ENCODE measurements at places on chromosomes 6 and 20. TPM values are rescaled to one million over a fixed set of nuclear protein-coding genes. Genes with fewer than 3 reads are reported as not detected.

DNA sequence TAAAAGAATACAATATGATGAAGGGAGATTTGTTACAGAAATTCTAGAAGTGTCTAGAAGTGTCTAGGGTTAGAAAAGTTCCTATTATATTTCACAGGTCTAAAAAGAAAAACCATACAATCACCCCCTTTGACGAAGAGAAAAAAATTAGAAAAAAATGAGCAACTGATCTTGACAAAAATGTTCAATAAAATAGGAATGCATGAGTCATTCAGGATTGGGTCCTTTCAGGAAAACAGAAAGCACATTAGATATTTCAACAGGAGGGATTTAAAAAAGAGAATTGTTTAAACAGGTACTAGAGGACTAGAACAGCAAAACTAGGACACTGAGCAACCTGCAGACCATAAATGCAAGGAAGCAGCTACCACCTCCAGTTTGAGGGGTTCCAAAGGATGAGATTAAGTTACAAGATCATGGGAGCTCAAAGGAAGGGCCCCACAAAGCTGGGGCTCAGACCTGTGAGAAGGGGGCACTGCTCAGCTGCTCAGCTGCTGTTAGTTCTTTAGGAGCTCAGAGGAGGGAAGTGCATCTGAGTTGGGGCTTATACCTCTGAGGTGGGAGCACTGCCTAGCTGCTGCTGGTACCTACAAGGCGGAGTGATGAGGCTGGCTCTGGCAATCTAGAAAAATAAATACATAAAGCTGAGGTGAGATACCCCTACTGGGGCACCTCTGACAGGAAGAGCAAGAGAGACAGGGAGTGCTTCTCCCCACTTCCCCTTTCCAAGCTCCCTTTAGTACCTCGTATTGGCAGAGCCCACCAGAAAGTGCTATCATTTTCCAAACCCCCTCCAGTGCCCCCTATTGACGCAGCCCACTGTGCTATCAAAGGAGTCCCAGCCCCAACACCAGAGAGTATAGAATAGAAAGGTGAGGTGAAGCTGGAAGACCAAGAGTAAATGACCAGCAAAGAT lies 27.1 kb upstream of the BEND6 start:
- no peaks in the 10 kb centered on the region for H3K27me3 ChIP-seq
- H3K4me1 ChIP-seq: no peaks in the 10 kb centered on the region
- no peaks in the 10 kb centered on the region for H3K36me3 ChIP-seq
- H3K27ac ChIP-seq: no peak overlapping the region

- no peak for DNase-seq
- H3K4me3 ChIP-seq: no peak overlapping the region
- no peak overlapping the region for H3K27ac ChIP-seq
- no peaks in the 10 kb centered on the region for H3K27me3 ChIP-seq
- H3K36me3 ChIP-seq: no peaks in the 10 kb centered on the region
- H3K4me1 ChIP-seq: no peaks in the 10 kb centered on the region
Observed at GRCh38 chr6:166285233-166285632, 23.0 kb downstream of the PRR18 start.

DNA sequence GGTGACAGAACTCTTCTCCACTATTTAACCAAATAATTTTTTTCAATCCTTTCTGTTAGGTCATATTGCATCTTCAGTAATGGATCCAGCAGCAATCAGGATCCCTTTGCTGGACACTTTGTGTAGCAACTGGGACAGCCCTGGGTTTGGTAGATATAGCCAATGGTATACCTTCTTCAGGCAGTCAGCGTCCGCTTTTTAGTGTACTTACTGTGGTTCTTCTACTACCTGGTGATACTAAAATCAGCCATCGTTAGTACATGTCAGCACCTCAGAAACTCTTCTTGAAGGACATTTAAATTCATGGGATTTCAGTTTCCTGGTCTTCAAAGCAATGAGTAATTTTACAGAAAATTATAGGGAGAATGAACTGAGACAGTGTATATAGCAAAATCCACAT lies 93.5 kb downstream of the ADGRG6 start:
- H3K27me3 ChIP-seq: peaks cover 3% of the 10 kb centered on the region
- H3K36me3 ChIP-seq: no peaks in the 10 kb centered on the region
- no peak overlapping the region for H3K4me3 ChIP-seq
- no peak overlapping the region for H3K27ac ChIP-seq
- peaks cover 5% of the 10 kb centered on the region for H3K4me1 ChIP-seq

DNA sequence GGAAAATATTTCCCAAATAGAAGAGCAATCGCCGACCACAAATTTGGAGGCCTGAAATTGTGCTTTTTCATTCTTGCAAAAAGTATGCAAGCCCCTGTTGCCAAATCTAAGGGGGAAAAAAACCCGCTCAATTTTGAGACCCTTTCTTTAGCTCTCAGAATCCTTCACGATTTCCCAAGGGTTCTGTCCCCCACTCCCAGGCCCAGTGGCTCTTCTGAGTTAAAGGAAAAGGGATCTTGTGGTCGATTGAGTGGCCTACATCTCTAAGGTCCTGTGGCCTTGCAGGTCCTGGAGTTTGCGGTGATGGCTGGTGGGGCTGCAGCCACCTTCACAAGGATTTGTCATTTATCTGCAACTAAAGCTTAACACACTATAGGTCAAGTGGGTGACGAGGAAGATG lies 1.8 kb downstream of the PAX1 start:
- no peak for DNase-seq
- H3K36me3 ChIP-seq: no peaks in the 10 kb centered on the region
- H3K27ac ChIP-seq: no peak overlapping the region

GRCh38 chr20:47799116-47799715 lies 13.9 kb upstream of the SULF2 start:
- H3K27me3 ChIP-seq: no peaks in the 10 kb centered on the region
- H3K4me3 ChIP-seq: no peak overlapping the region
- no peak for DNase-seq
- no peaks in the 10 kb centered on the region for H3K4me1 ChIP-seq

DNA sequence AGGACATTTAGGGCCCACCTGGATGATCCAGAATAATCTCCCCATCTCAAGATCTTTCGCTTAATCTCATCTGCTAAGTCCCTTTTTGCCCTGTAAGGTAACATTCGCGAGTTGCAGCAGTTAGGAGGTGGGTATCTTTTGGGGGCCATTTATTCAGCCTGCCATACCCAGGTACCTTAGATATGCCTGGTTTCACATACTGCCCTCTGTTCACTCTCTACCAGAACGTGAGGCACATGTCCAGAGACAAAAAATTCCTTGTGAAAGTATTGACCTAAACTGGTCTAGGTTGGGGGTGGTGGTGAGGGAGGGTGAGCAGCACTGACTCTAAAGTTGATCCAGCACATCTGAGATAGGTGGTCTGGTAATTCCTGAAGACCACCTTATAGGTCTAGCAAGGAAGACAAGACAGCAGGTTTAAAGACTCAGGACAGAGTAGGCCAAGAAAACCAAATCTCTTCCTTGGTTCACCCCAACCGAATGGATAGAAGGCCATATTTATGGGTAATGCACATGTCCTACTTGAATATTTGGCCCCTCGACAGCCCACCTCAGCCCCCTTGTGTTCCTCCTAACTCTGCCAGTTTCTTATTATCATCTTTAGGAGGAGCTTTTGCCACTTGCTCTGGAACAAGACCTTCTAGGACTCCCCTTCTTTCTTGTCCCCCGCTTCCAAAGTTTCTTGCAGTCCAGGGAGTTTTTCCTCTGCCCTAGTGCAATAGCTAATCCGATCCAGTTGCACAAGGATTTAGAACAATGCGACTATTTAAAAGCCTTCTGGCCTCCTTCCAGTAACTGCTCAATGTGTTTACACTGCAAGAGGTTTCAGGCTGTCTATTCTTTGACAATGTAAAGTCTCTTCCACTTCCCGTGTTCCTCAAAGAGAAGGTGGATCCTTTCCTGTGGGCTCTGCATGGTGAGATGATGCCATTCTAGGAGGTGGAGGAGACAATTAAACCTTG lies 213.0 kb upstream of the LAMP5 start:
- no peak overlapping the region for H3K27ac ChIP-seq
- DNase-seq: no peak
- H3K36me3 ChIP-seq: no peaks in the 10 kb centered on the region
- H3K27me3 ChIP-seq: no peaks in the 10 kb centered on the region
- no peaks in the 10 kb centered on the region for H3K4me1 ChIP-seq
- no peak overlapping the region for H3K4me3 ChIP-seq

- peaks cover 66% of the 10 kb centered on the region for H3K4me1 ChIP-seq
- H3K36me3 ChIP-seq: peaks cover 15% of the 10 kb centered on the region
- no peak overlapping the region for H3K4me3 ChIP-seq
Observed at GRCh38 chr6:41967312-41968287, 26.0 kb upstream of the CCND3 start.

DNA sequence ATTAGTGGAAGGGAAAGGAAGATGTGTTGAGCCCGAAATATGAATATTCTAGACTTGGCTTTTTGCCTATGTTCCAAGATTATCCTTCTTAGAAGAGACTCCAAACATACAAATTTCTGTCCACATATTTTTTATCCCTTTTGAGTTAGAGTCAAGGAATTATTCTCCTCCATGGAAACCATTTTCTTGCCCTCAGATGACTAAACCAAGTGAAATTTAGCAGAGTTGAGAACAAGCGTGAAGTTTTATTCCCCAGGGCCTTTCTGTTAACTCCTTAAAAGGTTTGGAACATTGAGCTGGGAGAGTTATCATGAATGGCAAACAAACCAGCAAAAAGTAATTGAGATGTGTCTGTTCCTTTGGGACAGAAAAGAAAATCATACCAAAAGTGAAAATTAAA lies 286.1 kb upstream of the PLCB4 start:
- H3K27ac ChIP-seq: no peak overlapping the region
- no peak for DNase-seq
- no peaks in the 10 kb centered on the region for H3K4me1 ChIP-seq
- H3K36me3 ChIP-seq: peaks cover 2% of the 10 kb centered on the region
- no peaks in the 10 kb centered on the region for H3K27me3 ChIP-seq
- no peak overlapping the region for H3K4me3 ChIP-seq

- H3K4me3 ChIP-seq: no peak overlapping the region
- no peaks in the 10 kb centered on the region for H3K4me1 ChIP-seq
- no peak for DNase-seq
- no peaks in the 10 kb centered on the region for H3K36me3 ChIP-seq
- H3K27ac ChIP-seq: no peak overlapping the region
Observed at GRCh38 chr6:100235631-100236030, 229.1 kb downstream of the SIM1 start.

DNA sequence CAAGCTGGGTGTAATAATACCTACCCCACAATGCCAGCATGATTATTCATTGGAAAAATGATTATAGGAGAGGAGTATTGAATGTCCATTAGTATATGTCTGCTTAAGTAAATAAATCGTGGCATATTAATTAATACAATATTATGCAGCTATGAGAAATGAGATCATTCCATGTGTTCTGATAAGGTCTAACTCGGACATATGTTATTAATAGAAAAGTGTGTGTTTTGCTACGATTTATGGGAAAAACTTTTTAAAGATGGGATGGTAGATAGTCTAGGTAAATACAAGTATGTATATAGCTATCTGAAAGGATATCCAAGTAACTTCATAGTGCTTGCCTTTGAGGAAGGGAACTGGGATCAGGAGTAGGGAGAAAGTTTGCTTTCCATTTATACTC lies 61.5 kb upstream of the CDKAL1 start:
- DNase-seq: no peak
- no peaks in the 10 kb centered on the region for H3K36me3 ChIP-seq
- no peaks in the 10 kb centered on the region for H3K4me1 ChIP-seq
- no peak overlapping the region for H3K4me3 ChIP-seq

DNA sequence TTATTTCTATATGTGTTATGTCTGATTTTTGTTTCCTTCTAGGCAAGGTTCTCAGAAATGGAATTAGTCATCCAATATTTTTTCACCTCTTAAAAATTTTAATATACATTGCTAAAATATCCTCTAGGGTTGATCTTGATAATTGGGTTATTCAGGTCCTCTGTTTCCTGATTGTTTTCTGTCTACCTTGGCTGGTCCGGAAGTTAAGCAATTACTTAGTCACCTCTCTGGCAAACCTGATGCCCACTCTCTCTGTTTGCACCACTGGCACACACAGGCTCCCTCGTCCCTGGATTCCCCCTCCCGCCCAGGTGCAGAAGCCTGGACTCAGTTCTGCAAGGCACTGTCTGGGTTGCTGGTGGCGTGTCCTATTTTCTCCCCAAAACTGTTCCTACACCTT lies 27.7 kb downstream of the CST9L start:
- H3K36me3 ChIP-seq: no peaks in the 10 kb centered on the region
- no peak for DNase-seq
- no peak overlapping the region for H3K27ac ChIP-seq
- no peak overlapping the region for H3K4me3 ChIP-seq
- no peaks in the 10 kb centered on the region for H3K4me1 ChIP-seq
- no peaks in the 10 kb centered on the region for H3K27me3 ChIP-seq

GRCh38 chr6:20265842-20266241 lies 53.6 kb upstream of the MBOAT1 start:
- no peaks in the 10 kb centered on the region for H3K36me3 ChIP-seq
- peaks cover 6% of the 10 kb centered on the region for H3K27me3 ChIP-seq
- DNase-seq: no peak
- H3K27ac ChIP-seq: no peak overlapping the region
- no peaks in the 10 kb centered on the region for H3K4me1 ChIP-seq

GRCh38 chr6:8157839-8158238 lies 55.5 kb upstream of the EEF1E1 start:
- H3K27ac ChIP-seq: no peak overlapping the region
- no peaks in the 10 kb centered on the region for H3K36me3 ChIP-seq
- no peak for DNase-seq
- no peak overlapping the region for H3K4me3 ChIP-seq
- H3K4me1 ChIP-seq: no peaks in the 10 kb centered on the region

DNA sequence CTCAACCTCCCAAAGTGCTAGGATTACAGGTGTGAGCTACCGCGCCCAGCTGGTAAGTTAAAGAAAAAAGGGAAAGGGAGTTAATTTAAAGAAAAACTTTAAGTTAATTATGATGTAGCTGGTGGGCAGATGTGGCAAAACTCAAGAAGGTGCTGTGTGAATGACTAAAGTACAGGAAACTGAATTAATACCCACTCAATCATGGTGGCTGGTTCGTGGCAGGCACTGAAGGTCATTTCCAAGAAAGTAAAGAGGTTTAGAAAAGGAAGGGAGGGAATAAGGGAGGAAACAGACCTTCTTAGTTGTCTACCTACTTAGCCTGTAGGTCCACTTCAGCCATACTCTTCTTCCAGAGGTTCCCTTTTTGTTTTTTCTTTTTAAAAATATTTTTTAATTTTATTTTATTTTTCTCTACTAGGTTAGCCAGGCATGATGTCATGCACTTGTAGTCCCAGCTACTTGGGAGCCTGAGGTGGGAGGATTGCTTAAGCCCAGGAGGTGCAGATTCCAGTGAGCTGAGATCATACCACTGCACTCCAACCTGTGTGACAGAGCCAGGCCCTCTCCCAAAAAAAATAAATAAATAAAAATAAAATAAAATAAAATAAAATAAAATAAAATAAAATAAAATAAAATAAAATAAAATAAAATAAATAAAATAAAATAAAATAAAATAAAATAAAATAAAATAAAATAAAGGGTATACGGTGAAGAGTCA lies 11.9 kb upstream of the TGM3 start:
- DNase-seq: no peak
- H3K36me3 ChIP-seq: no peaks in the 10 kb centered on the region
- H3K27me3 ChIP-seq: no peaks in the 10 kb centered on the region
- H3K27ac ChIP-seq: no peak overlapping the region

GRCh38 chr6:142339968-142340658 lies 38.3 kb downstream of the ADGRG6 start:
- H3K36me3 ChIP-seq: no peaks in the 10 kb centered on the region
- H3K27ac ChIP-seq: no peak overlapping the region
- no peak for DNase-seq
- no peaks in the 10 kb centered on the region for H3K27me3 ChIP-seq
- H3K4me1 ChIP-seq: no peaks in the 10 kb centered on the region

ZBP1 gene
- total RNA-seq: 99.7 TPM

HLA-A gene
- total RNA-seq: 2,855 TPM

All from natural killer cell (primary cell).